Smooth muscle cell of the umbilical artery (primary cell): ENCODE measurements at places on chromosomes 16 and 17. TPM values are rescaled to one million over a fixed set of nuclear protein-coding genes. Genes with fewer than 3 reads are reported as not detected.

DHRS7C gene
- total RNA-seq, result not detected in 2 replicates

AOC2 gene
- 0.59 and 0.69 TPM in 2 replicates for total RNA-seq

ECI1 gene
- 22.4 and 38.0 TPM in 2 replicates for total RNA-seq

MYH2 gene
- under 0.01 and 0.97 TPM in 2 replicates for total RNA-seq
